ENCODE measurements at places on chromosomes 13 and 19. TPM values are rescaled to one million over a fixed set of nuclear protein-coding genes. Genes with fewer than 3 reads are reported as not detected.

DNA sequence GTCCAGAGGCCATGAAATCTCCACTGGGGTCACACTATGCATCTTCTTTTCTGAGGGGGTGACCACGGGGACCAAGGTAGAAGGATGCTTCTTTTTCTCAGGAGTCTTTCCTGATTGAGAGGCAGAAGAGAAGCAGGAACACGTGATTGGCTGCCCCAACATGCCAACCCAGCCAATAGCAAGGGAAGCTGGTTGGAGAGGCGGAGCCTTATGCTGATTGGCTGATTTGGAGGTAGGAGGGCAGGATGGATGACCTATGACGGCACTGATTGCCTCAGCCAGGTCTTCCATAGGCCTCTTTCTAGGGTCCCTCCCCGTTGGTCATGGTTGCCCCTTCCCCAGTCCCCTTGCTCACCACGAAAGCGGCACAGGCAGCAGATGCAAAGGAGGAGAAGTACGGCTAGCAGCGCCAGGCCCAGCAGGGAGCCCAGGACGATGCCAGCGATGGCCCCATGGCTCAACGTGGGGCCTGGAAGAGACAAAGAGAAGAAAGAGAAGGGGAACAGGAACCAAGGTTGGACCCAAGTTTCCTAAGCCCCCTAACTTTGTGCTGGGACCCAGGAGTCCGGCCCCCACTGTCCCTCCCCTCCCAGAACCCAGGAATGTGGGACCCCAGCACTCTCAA is 8.0 kb downstream of the VSIG10L start:
- DNase-seq = no peak

- DNase-seq = peak; percentile 14
These were observed 973.7 kb downstream of the UQCRFS1 start for GRCh38 chr19:28239270-28239669.

DNA sequence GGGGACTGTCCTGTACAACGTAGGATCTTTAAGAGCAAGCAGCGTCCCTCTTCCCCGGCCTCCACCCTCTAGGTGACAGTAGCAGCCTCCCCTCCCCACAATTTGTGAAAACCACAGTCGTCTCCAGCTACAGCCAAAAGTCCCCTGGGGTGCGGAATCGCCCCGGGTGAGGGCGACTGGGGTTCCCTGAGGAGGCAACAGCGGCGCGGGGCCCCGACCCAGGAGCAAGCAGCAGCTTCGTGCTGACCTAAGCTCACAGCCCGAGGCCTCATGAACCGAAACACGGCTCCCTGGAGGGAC is 322 bp downstream of the ZNF558 start:
- no peak for DNase-seq

DNA sequence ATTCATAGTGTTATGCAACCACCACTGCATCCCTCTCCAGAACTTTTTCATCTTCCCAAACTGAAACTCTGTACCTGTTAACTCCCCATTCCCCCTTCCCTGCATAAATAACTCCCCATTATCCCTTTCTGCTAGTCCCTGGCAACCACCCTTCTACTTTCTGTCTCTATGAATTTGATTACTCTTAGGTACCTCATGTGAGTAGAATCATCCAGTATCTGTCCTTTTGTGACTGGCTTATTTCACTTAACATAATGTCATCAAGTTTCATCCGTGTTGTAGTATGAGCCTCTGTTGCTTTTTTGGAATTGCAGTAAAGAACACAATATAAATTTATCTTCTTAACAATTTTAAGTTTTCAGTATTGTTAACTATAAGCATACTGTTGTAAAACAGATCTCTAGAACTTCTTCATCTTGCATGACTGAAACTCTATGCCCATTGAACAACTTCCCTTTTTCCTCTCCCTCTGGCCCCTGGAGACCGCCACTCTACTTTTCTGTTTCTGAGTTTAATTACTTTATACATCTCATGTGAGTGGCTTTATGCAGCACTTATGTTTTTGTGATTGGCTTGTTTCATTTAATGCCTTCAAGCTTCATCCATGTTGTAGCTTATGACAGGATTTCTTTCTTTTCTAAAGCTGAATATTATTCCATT is 87.3 kb upstream of the ABCC4 start:
- DNase-seq = no peak

GRCh38 chr13:80011448-80012212 is 329.3 kb downstream of the SPRY2 start:
- no peak for DNase-seq

GRCh38 chr19:47310819-47311218 is 1.2 kb downstream of the C5AR1 start:
- no peak for DNase-seq

GRCh38 chr13:28173793-28174192 is 35.4 kb downstream of the PAN3 start:
- DNase-seq = no peak

DNA sequence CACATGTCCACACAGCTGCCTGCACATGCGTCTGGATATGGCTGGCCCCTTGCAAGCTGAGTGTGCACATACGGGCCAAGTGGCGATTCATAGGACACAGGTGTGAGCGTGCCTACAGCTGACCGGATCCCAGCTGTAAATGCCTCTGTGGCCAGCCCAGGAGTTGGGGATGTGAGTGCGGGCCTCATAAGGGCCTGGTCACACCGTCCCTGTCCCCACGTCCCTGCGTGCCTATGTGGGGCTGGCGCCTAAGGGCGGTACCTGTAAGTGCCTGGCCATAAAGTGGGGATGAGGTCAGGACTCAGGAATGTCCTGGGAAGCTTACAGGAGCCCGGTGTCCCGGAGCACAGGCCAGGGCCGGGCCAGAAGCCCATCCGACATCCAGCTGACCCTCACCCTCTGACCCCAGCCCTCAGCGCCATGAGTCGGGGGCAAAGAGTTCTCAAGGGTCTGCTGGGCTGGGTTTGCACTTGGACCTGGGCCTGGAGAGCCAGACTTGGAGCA is 1.3 kb upstream of the ARHGAP45 start:
- no peak for DNase-seq

DNA sequence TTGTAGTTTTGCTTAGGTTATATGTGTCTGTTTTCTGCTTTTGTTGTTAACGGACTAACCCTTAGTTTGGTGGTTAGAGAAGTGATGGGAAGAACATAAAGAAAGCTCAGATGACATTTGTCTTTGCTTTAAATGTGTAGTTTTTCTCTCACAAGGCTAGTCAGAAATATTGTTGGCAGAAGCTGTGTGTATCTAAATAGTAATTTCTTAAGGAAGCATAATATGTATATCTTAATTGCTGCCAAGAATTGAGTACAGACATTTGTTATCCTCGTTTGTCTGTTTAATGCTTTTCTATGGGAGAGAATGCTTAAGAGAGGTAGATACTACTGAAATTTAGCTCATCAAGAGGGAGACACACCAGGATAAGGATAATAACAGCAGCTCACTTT is 2.7 kb downstream of the RGCC start:
- DNase-seq = no peak

DNA sequence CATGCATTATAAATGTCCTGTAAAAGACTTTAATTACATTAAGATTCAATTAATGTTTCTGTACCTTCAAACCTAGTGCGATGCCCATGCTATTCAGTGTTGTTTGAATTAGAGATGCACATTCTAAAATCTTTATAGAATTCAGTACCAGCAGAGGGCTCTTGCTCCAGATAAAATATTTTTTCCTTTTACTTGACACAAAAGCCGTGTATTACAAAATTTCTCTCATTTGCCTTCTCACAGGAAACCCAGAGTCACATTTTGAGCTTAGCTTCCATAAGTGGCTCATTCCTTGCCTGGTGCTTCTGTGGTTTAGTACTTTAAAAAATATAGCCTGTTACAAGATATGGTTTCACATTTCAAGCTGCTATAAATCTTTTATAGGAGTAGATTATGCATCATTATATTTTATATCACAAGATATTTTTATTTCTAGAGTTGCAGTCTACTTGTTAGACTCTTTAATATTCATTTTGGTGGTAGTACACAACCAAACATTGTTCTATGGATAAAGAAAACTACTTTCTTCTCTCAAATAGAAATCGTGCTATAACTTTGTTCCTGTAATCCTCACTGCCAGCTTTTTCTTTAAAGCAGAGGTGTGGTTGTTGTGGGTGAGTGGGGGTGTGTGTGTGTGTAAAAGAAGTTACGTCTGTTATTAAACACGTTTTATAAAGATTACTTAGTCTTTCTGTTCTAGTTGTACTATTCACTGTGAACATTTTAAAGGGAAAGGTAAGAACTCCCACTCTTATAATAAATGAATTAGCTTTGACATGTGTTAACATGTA is 101.4 kb downstream of the RNF17 start:
- DNase-seq = no peak

DNA sequence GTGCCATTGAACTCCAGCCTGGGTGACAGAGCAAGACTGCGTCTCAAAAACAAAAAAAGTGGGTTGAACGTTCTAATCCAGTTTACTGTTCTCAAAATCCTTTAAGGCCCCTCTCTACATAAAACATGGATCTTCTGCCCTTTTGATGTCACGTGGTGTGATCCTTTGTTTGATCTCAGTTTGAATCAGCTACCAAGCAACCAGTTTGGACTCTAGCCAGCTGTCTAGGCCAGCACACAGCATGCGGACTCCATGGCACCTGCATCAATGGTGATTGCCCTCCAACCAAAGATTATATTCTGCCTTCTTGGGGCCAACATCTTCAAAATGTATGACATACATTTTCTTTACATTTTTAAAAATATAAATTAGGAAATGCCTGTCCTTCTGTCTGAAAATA is 365.4 kb downstream of the NDFIP2 start:
- no peak for DNase-seq

DNA sequence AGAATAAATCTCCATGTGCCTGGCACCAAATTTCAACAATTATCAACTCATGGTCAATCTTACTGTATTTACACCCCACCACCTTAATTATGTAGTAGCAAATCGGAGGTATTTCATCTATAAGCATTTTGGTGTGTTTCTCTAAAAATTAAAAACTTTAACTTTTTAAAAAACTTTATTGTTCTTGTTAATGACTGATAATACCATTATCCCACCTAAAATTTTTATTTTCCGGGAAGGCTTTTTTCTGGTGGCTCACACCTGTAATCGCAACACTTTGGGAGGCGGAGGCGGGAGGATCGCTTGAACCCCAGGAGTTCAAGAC is 453 bp upstream of the PDCD2L start:
- no peak for DNase-seq

DNA sequence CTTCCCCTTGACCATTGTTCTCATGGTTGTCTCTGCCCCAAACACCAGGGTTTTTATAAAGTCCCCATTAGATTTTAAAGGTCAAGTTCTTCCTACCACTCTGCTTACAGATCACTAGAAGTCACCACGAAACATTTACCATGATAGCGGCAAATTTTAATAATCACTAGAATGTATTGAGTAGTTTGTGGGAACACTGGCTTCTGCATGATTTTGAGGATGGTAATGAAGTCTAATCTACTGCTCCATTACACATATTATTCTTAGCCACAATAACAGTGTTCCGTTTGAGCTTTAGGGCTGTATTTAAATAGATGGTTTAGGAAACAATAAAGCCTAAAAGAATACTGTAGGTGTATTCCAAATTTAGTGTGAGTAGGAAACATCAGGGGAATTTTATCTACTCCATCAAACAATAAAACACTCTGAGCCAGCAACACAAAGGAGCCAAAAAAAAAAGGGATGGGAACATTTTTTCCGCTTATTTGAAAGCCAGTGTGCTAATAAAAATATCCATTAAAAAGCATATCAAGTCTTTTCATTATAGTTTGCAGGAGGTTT is 49.7 kb downstream of the KLF12 start:
- DNase-seq = no peak

DNA sequence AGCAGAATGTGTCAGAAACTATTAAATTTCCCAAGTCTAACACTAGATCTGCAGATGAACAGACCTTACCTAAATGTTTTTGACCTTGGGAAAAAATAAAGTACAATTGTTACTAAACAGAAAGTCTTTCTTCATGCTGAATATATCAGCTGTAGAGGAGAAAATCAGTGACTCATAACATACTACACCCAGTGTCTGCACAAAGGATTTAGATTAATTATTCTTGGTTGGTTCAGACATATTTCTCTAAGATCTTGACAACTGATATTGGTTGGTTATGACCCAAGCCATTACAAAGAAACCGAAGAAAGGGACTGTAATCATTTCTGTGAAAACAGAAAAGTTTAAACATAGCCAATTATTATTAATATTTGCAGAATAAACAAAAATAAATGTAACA is 225.1 kb downstream of the HS6ST3 start:
- no peak for DNase-seq

The LGALS7 gene
- total RNA-seq = 0.91 TPM

The IFNL3 gene
- not detected for total RNA-seq

The CEACAM20 gene
- not detected for total RNA-seq
